ENCODE measurements at places on chromosomes 4 and X.

DNA sequence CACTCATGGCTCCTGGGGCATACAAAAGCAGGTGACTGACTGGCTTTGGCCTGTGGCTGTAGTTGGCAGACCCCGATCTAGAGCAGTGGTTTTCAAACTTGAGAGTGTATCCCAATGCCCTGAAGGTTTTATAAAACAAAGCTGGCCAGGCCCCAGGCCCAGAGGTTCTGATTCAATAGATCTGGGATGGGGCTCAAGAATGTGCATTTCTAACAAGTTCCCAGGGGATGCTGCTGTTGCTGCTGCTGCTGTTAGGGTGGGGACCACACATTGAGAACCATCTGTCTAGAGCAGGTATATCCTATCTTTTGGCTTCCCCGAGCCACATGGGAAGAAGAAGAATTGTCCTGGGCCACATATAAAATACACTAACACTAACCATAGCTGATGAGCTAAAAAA is 7.3 kb downstream of the AIFM1 start:
- no peak for DNase-seq

- no peak for DNase-seq
These were observed 37.1 kb upstream of the MTNR1A start for GRCh38 chr4:186592445-186592844.

- no peak for DNase-seq
These were observed 55.7 kb downstream of the CPZ start for GRCh38 chr4:8648296-8648695.

DNA sequence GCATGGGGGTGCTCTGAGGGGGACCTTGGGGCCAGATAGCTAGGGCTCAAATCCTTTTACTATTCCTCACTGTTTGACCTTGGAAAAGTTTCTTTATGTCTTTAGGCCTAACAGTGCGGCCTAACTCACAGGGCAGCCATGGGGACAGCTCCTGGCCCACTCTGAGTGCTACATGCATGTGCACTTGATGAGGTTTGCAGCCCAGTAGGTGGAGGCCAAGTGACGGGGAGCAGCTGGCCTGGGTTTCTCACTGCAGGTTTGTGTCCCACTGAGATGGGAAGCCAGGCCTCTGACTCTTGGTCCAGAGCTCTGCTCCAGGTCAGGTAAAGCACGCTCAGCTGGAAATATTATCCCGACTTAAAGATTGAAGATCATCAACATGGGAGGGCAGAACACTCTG is 102.8 kb downstream of the SLC2A9 start:
- DNase-seq = no peak

DNA sequence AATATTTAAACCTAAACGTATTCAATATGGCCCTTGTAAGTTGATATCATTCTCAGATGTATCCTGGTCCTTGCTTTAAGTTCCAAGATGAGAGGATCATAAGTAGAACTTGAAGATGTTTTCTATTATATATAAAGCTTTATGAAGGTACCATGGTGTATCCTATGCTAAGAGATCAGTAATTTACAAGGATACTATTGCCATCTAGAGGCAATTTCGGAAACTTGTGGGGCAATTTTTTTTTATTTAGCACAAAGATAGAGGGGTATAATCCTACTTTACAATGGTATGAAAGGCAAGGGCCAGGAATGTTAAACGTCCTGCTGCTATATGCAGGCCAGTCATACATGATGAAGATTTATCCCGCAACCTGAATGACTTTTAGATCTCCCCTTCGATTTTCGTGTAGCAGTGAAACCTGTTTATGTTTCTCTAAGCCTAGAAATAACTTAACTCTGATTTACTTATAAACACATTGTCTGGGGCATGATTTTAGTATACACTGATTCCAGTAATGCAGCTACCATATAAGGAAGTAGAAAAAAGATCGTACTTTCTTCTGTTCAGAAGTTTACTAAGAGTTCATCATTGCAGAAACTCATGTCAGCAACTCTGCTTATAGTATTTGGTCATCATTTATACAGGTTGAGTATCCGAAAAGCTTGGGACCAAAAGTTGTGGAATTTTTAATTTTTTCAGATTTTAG is 2.6 kb downstream of the SLC25A31 start:
- DNase-seq = peak; percentile 66

DNA sequence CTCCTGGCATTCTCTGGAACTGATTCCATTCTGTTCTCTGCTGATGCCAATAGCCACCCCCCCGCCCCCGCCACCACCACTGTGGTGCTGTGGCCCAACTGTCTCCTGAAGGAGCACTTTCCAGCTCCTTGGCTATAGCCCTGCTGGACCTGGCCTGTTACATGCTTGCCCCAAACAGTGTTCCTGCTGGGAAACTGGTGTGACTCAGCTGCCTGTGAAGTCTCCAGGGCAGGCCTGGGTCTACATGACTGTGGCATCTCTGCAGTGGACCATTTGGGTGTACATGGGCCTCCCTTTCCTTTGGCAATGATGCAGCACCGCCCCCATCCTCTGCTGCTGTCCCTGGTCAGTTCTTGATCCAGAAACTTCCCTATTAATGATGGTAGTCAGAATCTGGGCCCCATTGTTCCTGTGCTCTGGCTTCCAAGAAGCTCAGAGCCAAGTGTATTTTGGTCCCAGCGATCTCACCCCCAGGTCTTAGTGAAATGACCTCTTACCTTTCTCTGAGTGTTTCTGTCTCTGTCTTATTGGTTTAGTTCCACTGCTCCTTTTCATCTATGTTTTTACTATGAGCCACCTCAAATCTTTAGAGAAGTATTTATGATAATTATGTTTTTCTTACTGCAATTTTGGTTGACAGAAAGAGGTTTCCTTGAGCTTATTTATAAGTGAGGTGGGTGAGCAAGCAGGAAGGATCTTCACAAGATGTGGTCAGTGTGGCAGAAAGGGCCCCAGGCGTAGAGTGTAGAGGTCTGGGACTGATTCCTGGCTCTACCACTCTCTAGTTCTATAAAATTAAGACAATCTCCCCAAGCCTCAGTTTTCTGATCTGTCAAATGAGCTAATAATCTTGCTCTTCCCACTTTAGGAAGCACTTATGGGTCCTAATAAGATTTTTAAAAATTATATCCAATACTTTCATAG is 210.7 kb upstream of the EOLA2 start:
- no peak for DNase-seq

DNA sequence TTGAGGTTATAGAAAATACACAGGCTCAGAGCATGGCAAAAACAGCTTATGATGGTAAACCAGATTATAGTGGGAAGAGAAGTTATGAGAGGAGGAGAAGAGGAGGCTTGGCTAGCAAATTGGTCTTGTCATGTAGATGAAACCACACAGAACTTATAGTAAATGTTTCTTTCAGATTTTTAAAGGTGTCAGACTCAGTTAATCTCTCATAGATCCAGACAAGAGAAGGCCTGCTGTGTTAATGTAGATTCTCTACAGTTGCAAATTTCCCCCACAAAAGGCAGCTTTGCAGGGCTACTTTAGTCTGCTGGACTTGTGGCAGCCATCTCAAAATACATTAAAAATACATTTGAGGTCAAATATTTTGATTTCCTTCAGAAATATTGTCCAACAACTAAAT is 1731.7 kb downstream of the ARAP2 start:
- no peak for DNase-seq

- DNase-seq = no peak
These were observed 111.9 kb upstream of the EDNRA start for GRCh38 chr4:147368948-147369347.

- peak; percentile 43 for DNase-seq
These were observed 37.8 kb downstream of the SEPTIN6 start for GRCh38 chrX:119655125-119655524.

DNA sequence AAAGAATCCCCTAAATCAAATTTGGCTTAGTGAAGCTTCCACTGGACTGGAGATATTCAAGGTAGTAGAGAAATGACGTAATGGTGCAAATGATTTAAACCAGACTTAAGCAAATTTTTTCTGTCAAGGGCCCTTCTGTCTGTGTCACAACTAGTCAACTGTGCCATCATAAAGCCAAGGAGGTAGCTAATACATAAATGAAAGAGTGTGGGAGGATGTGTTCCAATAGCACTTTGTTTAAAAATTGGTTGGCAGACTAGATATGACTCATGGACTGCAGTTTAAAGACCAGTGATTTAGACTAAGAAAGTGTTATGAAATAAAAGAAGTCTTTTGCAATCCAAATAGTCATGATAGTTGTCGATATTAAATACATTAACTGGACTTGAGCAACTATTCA is 24.3 kb upstream of the TEX13C start:
- no peak for DNase-seq

GRCh38 chrX:46716796-46717195 is 42.1 kb downstream of the SLC9A7 start:
- DNase-seq = no peak

- DNase-seq = no peak
These were observed 135.3 kb downstream of the ZNF518B start for GRCh38 chr4:10321931-10322330.

GRCh38 chr4:74904509-74905065 is 28.3 kb upstream of the PARM1 start:
- DNase-seq = no peak

GRCh38 chr4:2981256-2981819 is 18.0 kb downstream of the GRK4 start:
- no peak for DNase-seq

GRCh38 chr4:19473569-19473968 is 778.1 kb upstream of the SLIT2 start:
- DNase-seq = no peak

DNA sequence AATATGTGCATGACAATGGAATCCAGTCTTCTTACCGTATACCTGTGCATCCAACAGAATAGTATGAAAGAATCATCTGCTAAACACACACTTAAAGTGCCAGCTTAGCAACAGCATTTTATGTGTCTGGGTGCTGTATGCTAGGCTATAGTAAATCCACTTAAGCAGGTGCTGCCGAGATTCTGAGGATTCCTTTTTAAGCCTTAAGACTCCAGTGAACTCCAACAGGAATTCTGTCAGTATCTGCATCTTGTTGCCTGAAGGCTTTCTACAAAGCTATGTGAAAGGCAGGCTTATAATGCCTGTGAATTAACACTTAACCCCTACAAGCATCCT is 1076.4 kb upstream of the PABPC4L start:
- no peak for DNase-seq

- peak; percentile 66 for DNase-seq
These were observed 9.5 kb downstream of the RNF175 start for GRCh38 chr4:153750197-153750817.

DNA sequence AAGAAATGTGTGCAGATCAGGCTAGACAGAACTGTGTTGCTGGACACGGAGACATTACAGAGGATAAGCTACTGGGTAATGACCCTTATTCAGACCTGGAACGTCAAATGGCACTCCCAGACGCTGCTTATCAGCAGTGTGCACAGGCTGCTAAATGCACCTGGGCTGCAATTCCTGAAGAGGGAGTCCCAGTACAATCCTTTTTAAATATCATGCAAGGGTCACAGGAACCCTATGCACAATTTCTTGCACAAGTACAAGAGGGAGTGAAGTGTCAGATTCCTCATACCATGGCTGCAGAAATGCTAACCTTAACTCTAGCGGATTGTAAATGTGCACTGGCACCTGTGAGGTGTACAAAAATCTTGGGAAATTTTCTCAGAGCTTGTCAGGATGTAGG is 16.9 kb downstream of the SPIN2B start:
- DNase-seq = no peak

- no peak for DNase-seq
These were observed 66.3 kb downstream of the SRPX start for GRCh38 chrX:38154340-38154739.

- DNase-seq = no peak
These were observed 276.0 kb downstream of the C4orf33 start for GRCh38 chr4:129371926-129372325.

DNA sequence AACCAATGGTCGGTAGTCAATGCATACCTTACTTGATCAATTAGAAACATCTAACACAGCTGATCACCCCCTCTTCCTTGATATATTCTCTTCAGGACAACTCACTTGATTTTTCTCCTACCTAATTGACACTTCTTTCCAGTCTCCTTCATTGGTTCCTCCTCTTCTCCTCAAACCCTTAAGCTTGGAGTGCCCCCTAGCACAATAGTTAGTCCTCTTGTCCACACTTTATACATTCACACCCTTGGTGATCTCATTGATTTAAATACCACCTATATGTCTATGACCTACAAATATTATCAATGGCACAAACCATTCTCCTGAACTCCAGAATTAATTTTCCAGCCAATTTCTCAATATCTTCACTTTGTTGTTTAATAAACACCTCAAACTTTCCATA is 724.0 kb downstream of the ADGRL3 start:
- no peak for DNase-seq

DNA sequence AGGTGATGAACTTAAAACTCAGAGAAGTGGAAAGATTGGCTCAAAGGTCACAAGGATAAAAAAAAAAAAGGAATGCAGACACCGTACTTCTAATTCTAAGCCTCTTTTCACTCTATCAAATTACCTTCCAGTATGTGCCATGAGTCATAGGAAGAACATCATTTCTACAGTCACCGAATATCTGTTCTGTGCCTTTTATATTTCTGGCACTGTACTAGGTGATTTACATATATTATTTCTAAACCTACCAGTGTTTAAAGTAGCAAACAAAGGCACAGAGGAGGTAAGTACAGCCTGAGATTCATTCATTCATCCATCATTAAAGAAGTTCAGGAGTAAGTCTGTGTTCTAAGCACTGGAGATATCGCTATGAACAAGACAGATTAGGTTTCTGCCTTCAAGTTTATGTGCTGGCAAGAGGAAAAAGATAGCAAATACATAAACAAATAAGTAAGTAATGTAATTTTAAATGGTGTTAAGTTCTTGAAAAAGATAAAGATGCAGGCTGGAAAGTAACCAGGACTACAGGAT is 65.3 kb downstream of the PALLD start:
- no peak for DNase-seq

- DNase-seq = peak; percentile 95
These were observed at the start of gene FNIP2 for GRCh38 chr4:158768555-158769174. Gene FNIP2, plus strand, starts transcription at chr4:158769026. Its CDS starts 187 bp downstream, at chr4:158769213.

DNA sequence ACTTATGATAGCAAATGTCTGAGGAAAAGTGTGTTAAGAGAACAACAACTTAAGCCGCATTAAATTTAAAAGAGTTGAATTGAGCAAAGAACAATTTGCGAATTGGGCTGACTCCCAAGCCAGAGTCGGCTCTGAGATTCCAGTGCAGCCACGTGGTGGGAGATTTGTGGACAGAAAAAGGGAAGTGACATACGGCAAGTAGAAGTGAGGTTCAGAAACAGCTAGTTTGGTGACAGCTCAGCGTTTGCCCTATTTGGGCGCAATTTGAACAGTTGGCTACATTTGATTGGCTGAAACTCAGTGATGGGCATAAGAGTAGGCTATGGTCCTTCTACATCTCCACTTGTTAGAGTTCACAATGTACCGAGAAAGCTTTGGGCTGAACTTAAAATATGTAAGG is 124.0 kb downstream of the PRKX start:
- DNase-seq = no peak
